Left ventricle myocardium superior (tissue), 1 donor: ENCODE measurements at places on chromosomes 6 and 20. TPM values are rescaled to one million over a fixed set of nuclear protein-coding genes. Genes with fewer than 3 reads are reported as not detected.

The PPIL6 gene
- total RNA-seq: 2.5 TPM

The CLPSL1 gene
- total RNA-seq: not detected

The LY6G6D gene
- not detected for total RNA-seq

DNA sequence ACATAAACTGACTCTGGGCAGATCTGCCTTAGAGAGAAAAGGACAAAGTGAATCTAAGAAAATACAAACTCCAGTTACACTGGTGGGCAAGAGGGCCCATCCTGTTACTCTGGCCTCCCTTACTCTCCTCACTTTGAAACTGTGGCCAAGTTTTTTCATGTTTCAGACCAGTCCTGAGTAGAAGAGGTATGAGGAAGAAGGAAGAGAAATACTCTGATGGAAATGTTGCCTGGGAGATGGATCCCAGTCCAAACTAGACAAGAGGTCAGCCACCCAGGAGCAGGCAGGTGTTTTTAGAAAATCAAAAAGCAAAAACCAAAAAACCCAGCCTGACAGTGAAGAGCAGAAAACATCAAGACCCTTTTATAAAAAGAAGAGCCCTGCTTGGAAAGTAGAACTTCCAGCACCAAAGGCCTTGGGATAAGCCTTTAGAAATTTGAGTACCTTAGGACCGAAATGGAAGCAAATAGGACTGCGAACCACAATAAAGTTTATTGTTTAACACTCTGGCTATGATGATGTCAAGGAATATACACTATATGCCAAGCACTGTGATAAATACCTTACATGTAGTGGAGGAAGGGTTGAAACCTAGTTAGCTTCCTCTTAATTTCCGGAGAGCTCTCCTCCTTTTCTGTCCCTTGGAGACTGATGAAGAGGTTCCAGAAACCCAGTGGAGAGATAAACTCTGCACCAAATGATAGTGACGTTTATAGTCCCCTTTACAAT, 123.1 kb downstream of the KLHL32 start:
- DNase-seq: no peak

DNA sequence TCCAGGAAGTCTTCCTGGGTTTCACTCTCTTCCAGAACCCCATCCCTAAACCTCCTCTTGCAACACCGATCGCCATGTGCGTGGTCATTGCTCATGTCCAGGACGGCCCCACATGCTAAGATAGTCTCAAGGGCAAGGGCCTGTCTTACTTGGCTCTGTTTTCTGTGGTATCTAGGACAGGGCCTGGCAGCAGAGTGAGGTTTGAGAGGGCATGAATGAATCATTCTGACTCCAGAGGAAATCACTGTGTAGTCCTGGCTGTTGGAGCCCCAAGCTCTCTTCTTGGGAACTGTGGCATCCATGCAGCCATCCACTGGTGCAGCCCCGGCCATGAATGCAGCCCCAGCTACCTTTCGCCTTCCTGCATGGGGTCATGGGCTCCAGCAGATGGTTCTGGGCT, 12.4 kb downstream of the SIRPA start:
- no peak for DNase-seq
